ENCODE measurements at places on chromosomes 1 and 21.
A peak's percentile ranks its signal among the peaks of the same experiment; 100 is the strongest.

DNA sequence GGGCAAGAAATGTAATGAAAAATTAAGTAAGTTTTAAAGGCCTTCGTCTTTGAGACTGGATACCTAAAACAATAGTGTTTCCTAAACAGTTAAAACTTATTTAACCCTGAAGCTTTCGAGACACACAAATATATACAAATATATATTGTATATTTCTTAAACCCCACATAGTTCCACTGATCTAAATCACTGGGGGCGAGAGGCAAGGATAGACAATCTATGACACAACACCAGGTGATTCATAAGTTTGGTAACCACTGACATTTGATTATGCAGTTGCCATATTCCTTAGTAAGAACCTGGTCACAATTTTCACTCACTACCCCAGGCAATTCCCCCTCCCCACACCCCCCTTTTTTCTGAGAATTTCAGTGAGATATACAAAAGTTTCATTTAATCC is 55.3 kb upstream of the BOLA1 start:
- DNase-seq: peak; percentile 42

DNA sequence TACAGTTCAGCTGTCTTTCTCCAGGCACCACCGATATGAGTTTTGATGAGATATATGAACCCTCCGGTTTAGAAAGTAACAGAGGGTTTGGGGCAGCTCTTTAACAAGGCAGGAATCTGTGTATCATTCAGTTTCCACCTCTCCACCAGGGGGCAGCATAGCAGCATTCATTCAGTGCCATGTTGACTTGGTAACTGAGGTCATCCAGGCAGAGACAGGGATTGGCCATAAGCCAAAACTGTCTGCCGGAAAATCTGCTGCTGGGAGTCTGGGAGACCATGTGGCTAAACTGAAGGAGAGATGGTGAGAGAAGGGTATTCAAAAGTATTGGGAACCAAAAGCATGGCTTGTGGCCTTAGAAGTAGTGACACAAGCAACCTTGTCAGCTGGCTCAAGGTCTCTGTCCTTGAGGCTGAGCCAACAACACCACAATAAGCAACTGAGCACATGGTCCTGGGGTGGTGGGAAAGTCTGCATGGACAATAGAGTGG is 98.5 kb downstream of the LMX1A start:
- DNase-seq: peak; percentile 14

DNA sequence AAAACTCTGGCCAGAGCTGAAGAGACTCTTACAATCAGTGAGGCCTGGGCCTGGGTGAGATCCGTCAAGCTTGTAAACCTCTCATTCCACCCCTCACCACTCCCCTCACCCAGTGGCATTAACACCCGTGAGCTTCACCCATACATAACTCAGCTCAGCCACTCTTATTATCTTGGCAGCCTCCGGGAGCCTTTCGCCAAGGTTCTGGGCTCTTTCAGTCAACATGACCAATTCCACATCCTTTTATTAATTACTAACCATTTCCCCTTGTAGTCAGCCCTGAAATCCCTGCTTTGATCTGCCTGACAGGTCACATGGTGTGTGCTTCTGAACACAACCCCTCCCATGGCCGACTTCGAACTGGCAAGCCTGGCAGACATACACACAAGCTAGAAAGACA is 134.8 kb downstream of the SETD4 start:
- DNase-seq: no peak

GRCh38 chr1:120133228-120133927 is 42.9 kb downstream of the SEC22B start:
- DNase-seq: no peak

DNA sequence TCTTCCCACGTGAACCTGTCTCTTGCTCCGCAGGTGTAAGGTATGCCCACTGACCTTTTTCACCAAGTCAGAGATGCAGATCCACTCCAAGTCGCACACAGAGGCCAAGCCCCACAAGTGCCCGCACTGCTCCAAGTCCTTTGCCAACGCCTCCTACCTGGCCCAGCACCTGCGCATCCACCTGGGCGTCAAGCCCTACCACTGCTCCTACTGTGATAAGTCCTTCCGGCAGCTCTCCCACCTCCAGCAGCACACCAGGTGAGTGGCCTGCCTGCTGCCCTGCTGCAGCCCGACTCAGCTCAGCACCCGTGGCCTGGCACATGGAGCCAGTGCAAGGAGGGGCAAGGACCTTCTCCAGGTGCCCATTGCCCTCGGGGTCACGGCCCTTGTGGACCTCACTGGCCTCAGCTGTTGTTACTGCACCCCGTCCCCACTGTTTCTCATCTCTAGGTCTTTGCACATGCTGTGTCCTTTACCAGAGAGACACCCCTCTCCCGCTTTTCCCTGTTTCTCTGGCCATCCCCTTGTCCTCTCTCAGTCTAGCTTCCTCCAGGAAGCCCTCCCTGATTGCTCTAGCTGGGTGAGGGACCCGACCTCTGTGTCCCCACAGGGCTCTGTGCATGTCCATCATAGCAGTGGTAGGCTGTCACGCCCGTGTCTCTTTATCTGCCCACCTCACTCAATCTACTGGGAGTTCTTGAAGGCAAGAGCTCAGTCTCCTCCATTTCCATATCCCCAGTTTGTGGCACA is 25.4 kb downstream of the ZNF362 start:
- DNase-seq: no peak

DNA sequence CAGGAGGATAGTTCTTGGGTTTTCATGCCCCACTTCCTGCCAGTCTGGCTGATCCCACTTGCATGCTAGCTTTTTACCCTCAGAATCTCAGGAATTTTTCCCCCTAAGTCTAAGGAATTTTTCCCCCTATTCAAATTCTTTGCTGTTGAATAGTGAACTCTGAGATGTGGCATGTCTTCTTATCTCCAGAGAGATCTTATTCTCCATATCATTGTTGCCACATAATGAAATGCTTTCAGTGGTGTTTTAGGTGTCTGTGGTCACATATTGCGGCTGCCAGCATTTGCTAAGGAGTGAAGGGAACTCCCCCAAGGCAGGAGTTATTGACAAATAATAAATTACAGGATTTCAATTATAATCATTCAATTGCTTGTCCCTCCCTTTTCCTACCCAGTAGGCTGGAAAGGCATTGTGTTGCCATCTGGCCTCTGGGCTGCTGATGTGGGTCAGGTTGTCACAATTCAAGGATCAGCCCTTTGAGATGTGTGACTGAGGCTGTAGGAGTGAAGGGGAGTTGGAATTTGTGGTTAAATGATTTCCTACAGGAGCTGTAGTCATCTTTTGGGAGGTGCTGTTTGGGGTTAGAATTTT is 3.9 kb upstream of the FLG start:
- DNase-seq: no peak

GRCh38 chr21:29152916-29153315 is 22.5 kb downstream of the MAP3K7CL start:
- DNase-seq: no peak

GRCh38 chr1:31541194-31541593 is 35.1 kb upstream of the TINAGL1 start:
- no peak for DNase-seq

DNA sequence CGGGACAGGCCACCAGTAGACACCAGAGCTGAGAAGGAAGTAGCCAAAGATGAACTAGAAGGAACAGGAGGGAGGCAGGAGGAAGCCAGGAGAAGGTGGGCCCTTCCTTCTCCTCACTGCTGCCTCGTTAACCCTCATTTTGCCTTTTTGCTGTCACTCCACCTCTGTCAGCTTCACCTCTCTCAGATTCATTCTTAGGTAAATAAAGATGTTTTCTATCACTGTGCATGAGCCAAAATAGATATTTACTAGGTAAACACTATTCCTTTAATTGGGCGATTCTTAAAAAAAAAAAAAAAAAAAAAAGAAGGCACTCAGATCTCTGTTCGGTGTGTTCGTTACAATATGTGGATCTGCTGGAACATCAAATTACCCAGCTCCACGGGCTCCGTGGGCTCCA is 112.3 kb downstream of the GLUL start:
- DNase-seq: no peak

DNA sequence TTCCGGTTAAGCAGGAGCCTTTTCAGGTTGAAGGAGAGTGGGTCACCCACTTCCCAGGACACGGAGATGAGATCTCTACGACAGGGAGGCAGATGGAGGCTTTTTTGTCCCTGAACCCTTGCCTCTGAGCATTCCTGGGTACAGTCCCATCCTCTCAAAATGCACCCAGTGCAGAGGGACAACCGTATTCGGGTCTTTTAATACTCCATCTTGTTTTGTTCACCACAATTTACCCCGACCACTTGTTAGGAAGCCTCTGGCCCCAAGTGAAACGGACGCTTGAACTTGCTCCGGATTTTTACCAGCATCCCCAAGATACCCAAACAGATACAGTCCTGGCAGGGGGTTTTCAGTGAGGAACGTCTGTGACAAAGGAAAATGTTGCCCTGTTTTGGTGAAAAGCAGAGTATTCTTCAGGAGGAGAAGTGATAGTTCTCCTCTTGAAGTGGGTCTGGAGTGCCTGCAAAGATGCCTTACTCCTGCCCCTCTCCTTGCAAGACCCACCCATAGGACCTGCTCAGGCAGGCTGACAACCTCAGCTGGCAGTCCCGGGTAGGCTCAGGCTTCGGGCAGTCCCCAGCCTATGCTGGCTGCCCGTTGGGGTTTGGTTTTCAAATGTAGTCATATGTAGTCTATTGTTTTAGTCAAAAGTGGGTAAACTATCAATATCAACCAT is 669 bp upstream of the ARL8A start:
- peak; percentile 47 for DNase-seq

Data from stimulated activated CD4-positive, alpha-beta T cell treated with anti-CD3 and anti-CD28 coated beads, Interleukin-4, amount 100 ng/mL, for 24 hours (primary cell).